ENCODE measurements at places on chromosomes 4 and X.

DNA sequence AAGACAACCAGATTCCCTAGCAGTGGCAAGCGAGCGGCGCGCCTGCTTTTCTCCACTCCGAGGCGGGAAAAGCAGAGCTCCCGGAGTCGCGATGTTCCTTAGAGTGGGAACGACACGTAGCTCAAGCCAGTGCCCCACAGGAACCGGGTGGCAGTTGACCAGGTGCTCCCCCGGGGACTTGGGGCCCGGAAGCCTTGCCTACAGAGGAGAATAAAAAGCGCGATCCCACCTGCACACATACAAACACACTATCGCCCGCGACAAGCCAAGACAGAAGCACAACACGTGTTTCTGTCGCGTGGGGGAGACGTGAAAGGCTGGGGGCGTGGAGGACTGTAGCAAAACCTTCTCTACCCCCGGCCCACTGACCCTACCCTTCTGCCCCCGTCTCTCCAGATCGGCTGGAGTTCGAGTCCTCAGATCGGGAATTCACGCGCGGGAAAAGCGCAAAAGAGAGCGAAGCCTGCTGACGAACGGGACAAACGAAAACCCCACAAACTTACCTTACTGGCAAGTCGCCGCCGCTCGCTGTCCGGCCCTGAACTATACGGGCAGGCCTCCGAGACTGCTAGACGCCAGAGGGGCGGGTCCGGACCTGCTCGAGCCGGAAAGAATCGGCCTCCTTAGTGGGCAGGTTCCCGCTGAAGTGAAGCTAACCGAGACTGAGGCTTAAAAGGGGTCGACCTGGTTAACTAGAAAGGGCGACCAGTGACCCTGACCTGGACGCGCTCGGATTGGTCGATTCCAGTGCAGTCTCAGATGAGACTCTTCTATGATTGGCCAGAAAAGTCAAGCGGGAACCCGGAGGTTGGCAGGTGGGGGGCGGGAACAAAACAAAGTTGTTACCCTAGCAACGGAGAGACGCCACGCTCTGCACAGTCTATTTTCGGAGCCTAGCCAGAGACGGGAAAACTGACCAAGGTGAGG is at the start of the genes DNAAF6 and NUP62CL:
TSS of gene DNAAF6 (plus strand) at position 842 of the 927 bp plus-strand sequence. CDS start 6,265 bp downstream, outside the sequence.
TSS of gene NUP62CL (minus strand) at position 664 of the 927 bp plus-strand sequence. CDS start 31,287 bp downstream, outside the sequence.
- DNase-seq: peak; percentile 24

- DNase-seq: no peak
These were observed 1203.3 kb upstream of the IGFBP7 start for GRCh38 chr4:58313444-58313843.

- DNase-seq: no peak
These were observed 88.0 kb downstream of the GUCY2F start for GRCh38 chrX:109393859-109394258.

DNA sequence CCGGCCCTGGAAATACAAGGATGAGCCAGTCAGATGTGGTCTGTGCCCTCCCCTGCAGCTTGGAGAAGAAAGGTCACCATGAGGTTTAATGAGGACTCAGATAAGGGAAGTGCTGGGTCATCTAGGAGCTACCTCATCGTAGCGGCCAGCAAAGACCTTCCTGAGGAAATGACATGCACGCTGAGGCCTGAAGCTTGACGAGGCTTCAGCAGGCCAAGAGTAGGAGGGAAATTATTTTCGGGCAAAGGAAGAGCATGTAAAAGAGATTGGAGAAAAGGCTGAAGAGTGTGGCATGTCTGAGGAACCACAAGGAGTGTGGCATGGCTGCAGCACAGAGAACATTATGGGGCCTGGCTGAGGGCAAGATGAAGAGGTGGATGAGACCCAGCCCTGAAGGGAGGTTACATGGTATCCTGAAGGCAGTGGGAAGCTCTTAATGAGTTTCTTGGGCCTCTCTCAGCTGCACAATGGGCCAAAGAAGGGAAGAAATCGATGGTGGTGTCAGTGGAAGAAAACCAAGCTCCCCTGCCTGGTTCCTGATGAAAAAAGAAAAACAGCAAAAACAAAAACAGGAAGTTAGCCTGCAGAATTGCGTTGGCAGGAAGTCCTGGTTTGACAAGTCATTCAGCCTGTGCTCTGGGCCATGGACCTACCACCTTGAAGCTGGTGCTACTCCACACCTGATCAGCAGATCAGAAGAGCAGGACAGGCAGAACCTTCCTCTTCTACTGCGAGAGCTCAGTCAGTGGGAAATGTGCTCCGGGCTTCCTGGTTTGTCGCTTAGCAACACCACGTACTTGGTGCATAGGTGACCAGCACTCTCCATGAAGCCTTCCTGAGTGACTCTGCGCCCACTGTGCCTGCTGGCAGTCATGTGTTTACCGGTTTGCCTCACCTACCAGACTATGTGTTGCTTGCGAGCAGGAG is 134.5 kb upstream of the KLF3 start:
- DNase-seq: peak; percentile 34

DNA sequence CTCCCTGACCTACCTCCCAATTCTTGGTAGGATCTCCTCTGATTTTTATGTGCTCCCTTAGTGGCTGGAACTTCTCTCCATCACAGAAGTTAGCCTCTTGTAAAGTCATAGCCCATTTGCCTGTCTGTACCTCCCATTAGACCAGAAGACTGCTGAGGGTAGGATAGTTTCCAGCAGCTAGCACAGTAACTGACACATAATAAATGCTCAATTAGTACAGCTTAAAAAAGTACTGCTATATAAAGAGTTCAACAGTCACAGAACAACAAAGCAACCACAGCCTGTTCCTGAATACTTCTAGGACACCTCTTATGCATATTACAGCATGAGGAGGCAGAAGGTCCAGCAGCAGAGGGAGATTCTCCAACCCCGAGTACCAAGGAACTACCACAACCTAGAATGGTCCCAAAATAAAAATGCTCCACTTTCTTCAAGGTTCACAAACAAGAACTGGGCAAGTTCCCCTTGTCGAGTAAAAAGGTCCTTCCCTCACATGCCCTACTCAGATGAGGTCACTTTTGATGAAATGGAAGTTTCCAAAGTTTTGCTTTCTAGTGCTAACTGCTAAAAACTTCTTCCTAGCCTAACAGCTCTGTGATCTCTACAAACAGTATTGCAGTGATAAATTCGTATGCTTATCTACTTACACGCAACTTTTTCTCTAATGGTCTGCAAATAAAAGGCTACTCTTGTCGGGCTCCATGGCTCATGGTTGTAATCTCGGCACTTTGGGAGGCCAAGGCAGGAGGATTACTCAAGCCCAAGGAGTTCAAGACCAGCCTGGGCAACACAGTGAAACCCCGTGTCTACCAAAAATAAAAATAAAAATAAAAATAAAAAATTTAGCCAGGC is 12.8 kb downstream of the MECP2 start:
- DNase-seq: no peak

DNA sequence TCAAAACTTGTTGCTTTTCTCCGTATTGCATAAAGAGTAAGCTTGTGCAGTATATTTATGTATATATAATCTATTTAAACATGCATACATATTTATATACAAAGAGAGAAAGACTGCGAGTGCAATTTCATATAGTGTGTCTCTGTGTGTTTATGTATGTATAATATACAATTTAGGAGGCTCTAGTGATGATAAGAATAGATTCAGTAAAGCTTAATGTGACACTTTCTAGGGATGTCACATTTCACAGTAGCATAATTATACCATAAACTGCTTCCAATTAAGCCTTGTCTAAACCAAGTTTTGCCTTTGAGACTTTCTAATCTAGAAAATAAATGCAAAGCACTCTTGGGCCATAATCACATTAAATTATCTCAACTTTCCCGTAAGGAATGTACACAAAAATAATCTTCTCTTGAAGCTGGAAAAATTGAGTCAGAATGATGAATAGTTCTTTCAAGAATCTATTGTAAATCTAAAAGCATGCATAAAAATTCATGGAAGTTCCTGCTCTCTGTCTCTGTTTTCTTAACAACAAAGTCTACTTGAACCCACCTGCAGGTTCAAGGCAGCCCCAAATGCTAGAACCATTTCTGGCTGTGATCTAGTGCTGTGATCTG is 114.1 kb upstream of the NPY2R start:
- DNase-seq: no peak

- no peak for DNase-seq
These were observed 30.6 kb downstream of the LETM1 start for GRCh38 chr4:1825326-1825725.

- DNase-seq: no peak
These were observed 60.9 kb downstream of the C4orf46 start for GRCh38 chr4:158610790-158611189.

DNA sequence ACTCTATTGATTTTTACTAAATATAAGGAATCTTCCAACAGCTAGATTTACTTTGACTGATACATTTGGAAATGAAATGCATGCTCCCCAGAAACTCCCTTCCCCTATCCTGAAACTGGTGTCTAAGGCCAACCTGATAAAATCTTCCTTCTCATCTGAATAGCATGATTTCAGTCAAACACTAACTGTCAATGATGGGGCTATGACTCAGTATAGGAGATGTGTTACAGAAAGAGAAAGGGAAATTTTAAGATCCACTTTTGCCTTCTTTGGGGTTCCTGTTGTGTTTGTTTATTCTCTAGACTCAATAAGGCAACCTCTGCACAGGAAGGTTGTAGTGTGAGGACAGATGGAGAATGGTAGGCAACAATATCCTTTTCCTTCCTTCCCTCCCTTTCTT is 160.7 kb downstream of the MOSPD2 start:
- DNase-seq: no peak

DNA sequence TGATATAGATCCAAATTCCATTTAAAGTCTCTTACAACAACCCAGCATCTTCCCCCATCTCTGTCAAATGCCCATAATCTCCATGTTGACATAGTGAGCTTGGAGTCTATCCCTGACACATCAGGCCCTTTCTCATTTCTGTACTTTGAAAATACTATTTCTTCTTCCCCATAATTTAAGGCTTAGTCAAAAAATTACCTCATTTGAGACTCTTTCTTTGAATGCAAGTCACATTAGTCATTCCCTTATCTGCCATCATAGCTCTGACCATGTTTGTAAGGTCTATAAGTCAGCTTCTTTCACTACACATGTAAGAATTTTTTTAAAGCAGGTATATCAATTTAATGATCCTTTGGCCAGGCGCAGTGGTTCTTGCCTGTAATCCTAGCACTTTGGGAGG is 99.9 kb downstream of the DDX60 start:
- DNase-seq: no peak

GRCh38 chr4:93355411-93355810 is 473.1 kb upstream of the ATOH1 start:
- no peak for DNase-seq

GRCh38 chr4:188220006-188220405 is 80.8 kb downstream of the TRIML1 start:
- DNase-seq: no peak

GRCh38 chrX:14125462-14125861 is 95.8 kb upstream of the GEMIN8 start:
- no peak for DNase-seq

DNA sequence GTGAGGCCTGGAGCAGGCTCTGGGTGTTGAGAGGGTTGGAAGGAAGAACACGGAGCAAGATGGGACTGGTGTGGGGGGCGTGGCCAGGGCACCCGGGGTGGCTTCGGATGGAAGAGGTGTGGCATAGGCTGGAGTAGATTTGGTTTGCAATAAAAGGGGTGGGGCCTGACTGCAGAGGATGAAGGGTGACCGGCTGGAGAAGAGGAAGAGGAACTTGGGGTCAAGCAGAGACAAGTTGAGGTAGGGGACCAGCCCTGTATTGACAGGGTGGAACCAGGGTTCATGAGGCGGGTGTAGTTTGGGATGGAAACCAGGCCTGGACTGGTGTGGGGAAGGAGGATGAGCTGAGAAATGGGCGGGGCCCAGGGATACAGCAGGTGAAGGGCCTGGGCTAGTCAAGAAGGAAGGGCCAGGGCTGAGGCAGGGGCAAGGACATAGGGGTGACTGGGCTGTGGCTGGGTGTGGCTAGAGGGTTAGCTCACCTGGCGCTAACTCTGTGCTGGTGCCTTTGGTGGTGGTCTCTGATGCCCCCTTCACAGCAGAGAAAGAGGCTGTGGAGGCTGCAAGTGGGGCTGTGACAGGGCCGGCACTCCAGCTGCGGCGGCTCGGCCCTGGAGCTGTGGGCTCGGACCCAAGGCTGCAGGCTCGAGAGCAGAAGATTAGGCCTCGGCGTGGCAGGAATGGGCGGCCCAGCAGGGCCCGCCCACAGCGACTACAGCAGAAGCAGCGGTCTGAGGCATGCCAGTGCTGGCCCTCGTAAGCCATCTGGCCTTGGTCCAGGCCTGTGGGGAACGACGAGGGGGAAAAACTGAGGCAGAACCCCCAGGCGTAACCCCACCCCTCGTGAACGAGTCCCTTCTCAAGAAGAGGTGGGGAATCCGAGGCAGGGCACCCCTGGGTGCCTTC is 5.0 kb downstream of the PLP2 start:
- no peak for DNase-seq

DNA sequence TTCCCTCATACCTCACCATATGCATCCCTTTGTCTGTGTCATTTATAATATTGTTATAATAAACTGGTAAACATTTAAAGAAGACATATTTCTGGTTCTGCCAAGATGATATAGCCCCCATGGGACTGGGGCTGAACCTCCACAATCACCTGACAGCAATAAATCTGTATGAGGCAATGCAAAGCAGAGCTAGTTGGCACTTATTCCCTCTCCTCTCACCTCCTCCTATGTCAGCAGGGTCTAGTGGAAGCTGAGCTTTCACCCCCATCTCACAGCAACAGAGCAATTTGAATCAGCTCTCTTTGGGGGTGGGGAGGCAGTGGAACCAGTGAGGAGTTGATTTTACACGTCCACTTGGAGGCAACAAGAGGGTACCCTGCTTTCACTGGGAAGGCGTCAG is 206.9 kb downstream of the AR start:
- no peak for DNase-seq

GRCh38 chr4:136007991-136008390 is 1524.3 kb downstream of the PCDH18 start:
- DNase-seq: no peak

DNA sequence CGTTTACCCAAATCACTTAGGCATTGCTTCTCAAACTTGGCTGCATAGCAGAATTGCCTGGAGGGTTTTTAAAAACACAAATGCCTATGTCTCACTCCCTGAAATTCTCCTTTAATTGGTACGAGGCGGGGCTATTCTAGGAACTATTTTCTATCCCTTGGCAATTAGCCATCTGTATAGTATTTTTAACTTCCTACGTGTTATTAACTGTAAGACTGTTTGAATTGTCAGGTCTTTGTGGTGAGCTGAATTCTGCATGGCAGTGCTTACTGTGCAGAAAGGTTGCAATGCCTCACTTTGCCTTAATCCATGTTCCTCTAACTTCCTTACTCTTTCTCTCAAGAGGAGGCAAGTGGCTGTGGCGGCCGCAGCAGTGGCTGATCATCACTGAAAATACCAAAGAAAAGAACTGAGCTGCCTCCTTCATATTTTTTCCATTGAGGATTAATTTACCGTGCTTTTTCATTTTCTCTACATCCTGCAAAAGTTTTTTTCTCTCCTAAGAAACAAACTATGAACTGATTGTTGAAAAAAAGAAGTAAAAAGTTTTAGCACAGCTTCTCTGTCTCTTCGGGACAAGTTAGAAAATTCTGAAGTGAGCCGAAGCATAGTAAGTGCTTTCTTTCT is at the start of gene SHROOM3:
TSS of gene SHROOM3 (plus strand) at position 329 of the 627 bp plus-strand sequence. CDS start 824 bp downstream, outside the sequence.
- DNase-seq: no peak

- no peak for DNase-seq
These were observed 248.3 kb upstream of the GATB start for GRCh38 chr4:152009031-152009670.

Measured in esophagus squamous epithelium (tissue), 5 donors.